ENCODE measurements at places on chromosomes 4 and X.

- DNase-seq, result no peak
Measured at GRCh38 chr4:107452717-107453630, 267.1 kb downstream of the PAPSS1 start.

GRCh38 chr4:80921441-80921840 is 109.1 kb upstream of the BMP3 start:
- no peak for DNase-seq

- DNase-seq, result no peak
Measured at GRCh38 chr4:171891038-171891437, 77.8 kb downstream of the GALNTL6 start.

DNA sequence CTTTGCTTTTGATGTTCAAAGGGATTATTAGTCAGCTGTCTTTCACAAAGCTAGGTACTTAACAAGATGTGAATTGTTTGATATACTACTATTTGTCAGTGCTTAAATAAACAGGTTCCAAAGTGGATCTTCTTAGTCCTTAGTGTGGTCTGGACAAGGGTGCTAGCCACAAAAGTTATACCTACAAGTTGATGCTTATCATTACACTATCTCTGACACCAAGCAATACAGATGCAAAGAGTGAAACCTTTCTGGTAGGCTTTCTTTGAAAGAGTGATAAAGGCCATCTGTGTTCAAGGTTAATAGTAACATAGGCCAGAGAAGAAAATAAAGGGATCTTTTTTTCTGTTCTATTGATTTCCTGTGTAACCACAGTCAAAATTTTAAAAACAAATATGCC is 12.2 kb upstream of the RBPJ start:
- DNase-seq, result no peak

DNA sequence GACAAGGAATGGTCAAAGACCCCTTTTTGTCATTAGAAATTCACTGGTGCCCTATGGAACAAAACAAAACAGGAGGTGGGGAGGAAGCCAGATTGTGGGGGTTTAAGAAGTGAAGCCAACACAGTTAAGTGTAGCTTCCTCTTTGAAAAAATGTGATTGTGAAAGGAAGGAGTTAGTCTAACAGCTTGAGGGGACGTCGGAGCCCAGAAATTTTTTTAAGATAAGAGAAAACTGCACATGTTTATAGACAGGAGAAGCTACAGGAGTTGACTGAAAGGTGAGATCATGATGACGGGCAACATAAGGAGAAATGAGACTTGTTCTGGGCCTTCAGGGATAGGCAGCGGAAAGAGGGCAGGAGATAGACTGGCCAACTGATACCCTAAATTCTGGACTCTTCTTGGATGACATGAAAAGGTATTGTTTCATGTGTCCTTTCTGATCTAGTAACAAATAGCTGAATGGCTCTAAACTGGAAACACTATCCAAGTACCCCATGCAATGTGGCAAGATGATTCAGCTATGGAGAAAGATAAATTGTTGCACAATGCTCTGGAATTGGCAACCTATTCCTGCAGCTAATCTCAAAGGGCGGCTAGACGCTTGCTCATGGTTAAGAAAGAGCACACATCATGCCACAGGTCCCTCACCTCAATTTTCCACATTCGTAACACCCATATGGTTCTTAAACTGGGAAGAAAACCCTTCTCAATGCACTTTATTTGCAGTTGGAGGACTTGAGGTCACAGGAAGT is 3.7 kb upstream of the HDAC8 start:
- DNase-seq, result no peak

DNA sequence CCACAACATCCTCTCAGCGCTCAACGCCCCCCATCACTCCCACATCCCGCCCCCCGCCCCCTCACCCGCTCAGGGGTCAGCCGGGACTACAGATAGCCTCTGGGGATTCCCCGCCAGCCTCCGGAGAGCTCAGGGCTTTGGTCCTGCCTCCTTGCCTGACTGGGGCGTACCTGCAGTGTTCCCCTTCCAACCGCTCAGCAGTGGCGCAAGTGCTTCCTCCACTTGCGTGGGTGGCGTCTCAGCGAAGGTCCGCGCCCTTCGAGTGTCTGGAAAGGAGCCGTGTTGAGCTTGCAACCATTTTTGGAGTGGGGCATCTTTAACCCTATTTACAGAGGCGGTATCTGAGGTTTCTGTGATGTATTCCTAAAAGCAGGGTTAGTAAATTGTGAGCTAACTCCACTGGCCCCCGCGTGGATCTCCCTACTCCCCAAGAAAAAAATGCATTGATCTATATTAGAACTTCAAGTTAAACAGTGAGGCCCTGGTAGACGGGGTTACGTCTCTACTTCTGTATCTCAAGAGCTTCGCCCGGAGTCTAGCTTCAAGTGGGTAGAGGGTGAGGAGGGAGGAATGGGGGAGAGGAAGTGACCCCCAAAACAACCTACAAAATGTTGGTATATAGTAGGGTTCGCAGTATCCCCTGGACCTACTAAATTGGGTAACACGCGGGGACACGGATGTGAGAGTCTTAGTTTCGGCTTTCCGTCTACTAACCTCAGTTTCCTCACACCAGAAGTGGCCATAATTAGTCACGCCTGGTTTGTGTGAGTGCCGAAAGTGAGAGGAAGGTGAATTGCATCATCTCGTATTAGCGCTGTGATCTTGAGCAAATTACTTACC is 16.1 kb downstream of the NKX3-2 start:
- DNase-seq, result no peak
